ENCODE measurements at places on chromosomes 11 and 22. TPM values are rescaled to one million over a fixed set of nuclear protein-coding genes. Genes with fewer than 3 reads are reported as not detected.

PIM3 gene
- total RNA-seq = 15.1 TPM

OR52K2 gene
- not detected for total RNA-seq

APOBEC3B gene
- not detected for total RNA-seq

TEAD1 gene
- total RNA-seq = 93.8 TPM

TMEM191B gene
- 0.46 TPM for total RNA-seq

ACCS gene
- 10.4 TPM for total RNA-seq

CCDC34 gene
- total RNA-seq = 15.6 TPM

OR6A2 gene
- 0.50 TPM for total RNA-seq

ANGPTL5 gene
- total RNA-seq = not detected

RBMXL2 gene
- total RNA-seq = not detected

USH1C gene
- total RNA-seq = 0.24 TPM

MRGPRF gene
- 0.56 TPM for total RNA-seq

DERL3 gene
- 7.7 TPM for total RNA-seq

KIRREL3 gene
- total RNA-seq = 1.1 TPM

RIBC2 gene
- 0.59 TPM for total RNA-seq

PTPN5 gene
- 8.5 TPM for total RNA-seq

TNNI2 gene
- total RNA-seq = 1.2 TPM

VWA5A gene
- 27.3 TPM for total RNA-seq

P2RX3 gene
- total RNA-seq = 2.4 TPM

SLC22A9 gene
- not detected for total RNA-seq

C22orf23 gene
- total RNA-seq = 0.46 TPM

SLC7A4 gene
- not detected for total RNA-seq

CRYBA4 gene
- 1.6 TPM for total RNA-seq

RASSF10 gene
- 2.9 TPM for total RNA-seq

DMC1 gene
- 22.8 TPM for total RNA-seq

YPEL1 gene
- total RNA-seq = 39.1 TPM

OR51B5 gene
- 0.22 TPM for total RNA-seq

GLB1L3 gene
- 0.09 TPM for total RNA-seq

TSSK2 gene
- total RNA-seq = not detected

TSPAN32 gene
- 0.19 TPM for total RNA-seq

GAS2 gene
- 3.0 TPM for total RNA-seq

TTC36 gene
- not detected for total RNA-seq

ACRV1 gene
- total RNA-seq = 0.47 TPM

SLC29A2 gene
- 6.9 TPM for total RNA-seq

OR56A1 gene
- 0.87 TPM for total RNA-seq

ART1 gene
- total RNA-seq = not detected

NELL1 gene
- 0.15 TPM for total RNA-seq
